ENCODE measurements at places on chromosomes 7 and 10. TPM values are rescaled to one million over a fixed set of nuclear protein-coding genes. Genes with fewer than 3 reads are reported as not detected.

- no peak for DNase-seq
These were observed 8.0 kb upstream of the HIBADH start for GRCh38 chr7:27670676-27671075.

LIPF gene
- total RNA-seq = not detected

DNA sequence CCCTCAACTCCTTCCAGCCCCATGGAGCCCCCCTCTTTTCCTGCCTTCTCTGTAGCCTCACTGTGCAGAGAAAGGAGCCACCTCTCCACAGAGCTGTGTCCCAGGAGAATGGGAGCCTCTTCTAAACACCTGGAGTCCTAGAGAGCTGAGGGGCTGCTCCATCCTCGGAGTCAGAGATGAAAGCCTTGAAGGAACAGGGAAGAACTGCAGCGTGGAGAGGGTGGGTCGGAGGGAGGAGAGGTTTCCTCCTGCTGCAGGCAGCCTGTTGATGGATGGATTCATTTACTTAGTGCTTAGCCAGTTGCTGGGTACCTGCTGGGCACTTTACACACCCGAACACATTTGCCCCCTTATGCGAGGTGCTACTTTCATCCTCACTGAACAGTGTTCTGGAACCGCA, 39.0 kb downstream of the C10orf120 start:
- DNase-seq = no peak

DNA sequence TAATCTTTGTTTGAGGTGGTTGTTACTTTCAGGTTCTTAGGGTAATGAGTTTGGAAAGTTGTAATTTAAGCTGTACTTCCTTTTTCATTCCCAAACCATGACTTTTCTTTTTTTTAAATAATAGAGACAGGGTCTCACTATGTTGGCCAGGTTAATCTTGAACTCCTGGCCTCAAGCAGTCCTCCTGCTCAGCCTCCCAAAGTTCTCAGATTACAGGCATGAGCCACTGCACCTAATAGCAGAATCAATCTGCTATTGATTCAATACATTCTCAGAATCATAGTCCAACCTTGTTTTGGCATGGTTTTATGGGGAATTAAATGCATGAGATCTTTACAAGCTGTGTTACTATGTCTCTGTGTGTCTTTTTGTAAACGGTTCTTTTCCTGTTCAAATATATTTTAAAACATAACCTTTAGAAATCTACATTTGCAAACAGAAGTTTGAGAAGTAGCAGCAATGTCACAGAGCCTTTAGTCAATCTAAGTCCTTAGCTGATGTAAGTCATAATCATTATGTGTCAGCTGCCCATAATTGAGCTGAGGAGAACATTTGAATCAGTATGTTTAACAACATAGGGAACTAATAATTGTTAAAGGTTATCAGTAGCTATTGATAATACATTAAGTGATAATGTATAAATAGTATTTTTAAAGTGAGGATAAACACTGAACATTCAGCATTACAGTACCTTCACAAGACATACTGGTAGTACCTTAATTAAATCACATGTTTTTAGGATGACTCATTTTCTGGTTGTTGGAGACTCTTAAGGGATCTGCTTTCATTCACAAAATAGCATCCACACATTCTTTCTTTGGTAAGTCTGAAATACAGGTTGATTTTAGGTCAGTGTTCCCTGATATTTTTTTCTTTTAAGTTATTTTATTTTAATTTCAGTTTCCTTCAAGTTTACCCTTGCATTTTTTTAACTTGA, 8.8 kb downstream of the INPP5F start:
- no peak for DNase-seq

NUTM2A gene
- 0.17 TPM for total RNA-seq

All from activated CD4-positive, alpha-beta memory T cell treated with anti-CD3 and anti-CD28 coated beads for 36 hours (primary cell).